RKO (cell line): ENCODE measurements at places on chromosomes 3 and 15.

GRCh38 chr15:41936649-41937567, 35.4 kb downstream of the EHD4 start:
- DNase-seq, result no peak

GRCh38 chr15:72342385-72342784, 22.4 kb upstream of the CELF6 start:
- no peak for DNase-seq

- DNase-seq, result peak; percentile 55
Measured at GRCh38 chr3:15860014-15860934, 62.5 kb upstream of the ANKRD28 start.

GRCh38 chr3:183951459-183951858, 66.2 kb downstream of the ABCC5 start:
- DNase-seq, result no peak

DNA sequence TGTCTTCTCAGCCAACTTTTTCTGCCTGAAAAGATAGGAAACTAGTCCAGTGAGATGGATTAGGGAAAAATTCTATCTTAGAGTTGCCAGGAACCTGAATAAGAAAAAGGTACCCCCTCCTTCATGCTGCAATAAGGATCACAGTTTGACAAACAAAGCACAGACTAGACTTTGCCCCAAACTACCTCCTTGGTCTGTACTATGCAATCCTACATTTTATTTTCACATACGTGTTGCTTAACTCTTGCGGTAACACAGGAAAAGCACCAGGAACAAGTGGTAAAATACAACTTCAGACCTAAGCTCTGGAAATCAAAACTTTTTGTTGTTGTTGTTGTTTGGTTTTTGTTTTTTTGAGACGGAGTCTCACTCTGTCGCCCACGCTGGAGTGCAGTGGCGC, 11.3 kb upstream of the IL12A start:
- DNase-seq, result no peak

DNA sequence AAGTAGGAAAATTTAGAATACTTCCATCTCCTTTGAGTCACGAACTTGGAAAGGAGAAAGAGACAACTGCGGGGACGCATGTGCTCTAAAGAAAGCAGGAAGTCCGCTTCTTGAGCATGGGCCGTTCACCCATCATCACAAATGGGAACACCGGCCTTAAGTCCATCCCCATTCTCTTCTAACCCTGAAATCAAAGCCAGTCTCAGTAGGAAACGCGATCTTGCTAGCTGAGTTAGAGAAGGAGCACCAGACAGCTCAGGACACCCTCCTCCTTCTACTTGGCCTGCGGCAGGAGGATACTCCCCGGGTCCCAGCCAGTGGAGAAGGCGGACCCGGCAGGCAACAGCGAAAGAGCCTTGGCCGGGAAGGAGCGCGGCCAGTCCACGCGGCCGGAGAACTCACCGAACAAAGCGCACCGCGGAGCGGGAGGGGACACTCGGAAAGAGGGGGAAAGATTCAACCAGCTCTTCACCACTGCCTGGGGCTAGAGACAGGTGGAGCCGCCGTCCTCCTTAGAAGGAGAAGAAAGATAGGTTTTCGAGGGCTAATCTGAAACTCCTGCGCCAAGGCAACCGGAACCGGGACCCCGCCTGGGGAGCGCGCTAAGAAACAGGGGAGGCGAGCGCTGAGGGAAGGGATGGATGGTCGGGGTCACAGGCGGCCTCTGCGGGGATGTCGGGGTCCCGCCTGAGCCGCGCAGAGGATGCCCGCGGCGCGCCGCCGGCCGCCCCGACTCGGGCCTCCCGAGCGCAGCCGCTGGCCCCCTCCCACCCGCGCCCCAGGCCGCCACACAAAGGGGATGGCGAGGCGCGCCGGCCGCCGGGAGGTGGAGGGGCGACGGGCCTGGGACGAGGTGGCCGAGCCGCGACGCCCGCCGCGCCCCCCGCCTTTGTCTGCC, 818 bp downstream of the SLC4A7 start:
- DNase-seq, result peak; percentile 81
